NB4 (cell line): ENCODE measurements at places on chromosomes 6 and 20.

DNA sequence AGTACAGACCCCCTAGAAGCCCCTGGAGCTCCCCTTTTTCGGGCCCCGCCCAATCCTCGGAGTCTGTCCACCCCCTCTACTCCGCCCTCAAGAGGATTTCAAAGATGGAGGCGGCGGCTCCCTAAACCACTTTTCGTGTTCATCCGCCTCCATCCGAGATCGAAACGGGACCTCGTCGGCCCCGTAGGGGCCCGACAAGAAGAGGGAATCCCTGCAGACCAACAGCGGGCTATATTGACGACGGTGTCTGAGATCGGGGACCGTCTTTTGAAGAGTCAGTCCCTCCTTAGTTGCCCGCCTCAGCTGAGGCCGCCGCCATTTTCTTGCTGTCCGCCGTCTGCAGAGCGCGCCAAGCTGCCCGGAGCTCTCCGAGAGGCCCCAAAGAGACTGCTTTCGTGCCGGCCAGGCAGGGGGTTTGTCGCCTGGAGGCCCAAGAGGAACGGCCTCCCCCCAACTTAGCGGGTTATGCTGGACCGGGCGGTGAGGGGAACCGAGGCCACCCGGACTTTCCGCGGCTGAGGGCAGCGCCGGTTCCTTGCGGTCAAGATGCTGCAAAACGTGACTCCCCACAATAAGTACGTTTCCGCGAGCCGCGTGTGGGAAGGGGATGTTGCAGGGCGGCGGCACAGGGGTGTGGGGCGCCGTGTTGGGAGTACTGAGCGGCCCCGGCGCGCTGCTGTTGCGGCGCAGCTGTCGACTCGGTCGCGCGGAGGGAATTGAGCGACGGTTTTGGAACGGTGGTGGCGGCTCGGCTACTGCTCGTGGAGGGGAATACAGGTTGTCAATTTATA, 4.2 kb downstream of the BRD2 start:
- peak; percentile 70 for DNase-seq

DNA sequence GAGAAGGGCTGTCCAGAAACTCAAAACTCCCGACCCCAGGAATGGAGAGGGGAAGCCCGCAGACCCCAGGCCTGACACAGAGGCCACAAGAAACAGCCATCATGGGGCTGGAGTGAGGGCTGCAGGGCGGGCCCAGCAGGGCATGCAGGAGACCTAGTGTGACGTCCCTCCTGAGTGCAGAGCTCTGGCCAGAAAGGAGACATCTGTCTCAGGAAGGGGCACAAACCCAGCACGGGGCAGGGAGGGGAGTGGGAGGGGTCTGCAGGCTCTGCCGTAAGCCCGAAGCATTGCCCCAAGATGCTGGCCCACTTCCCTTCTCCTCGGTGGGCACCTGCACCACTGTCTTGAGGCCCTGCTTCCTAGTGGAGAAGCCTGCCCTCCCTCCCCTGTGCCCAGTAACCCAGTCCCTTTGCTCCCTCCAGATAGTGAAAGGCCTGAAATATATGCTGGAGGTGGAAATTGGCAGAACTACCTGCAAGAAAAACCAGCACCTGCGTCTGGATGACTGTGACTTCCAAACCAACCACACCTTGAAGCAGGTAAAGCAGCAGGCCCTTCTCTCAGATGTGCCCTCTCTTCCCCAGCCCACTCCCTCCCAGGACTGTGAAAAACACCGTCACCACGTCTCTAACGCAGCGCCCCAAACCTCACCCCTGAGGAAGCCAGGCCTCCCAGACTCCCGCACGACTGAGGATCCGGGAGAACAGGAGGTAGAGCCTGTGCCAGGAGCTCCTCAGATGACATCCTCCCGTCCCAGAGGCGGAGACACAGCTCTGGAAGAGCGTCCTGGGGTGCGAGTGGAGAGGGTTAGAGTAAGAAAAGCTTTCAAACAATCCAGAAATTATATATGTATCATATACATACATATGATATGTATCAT, 9.7 kb downstream of the CST7 start:
- DNase-seq = no peak

DNA sequence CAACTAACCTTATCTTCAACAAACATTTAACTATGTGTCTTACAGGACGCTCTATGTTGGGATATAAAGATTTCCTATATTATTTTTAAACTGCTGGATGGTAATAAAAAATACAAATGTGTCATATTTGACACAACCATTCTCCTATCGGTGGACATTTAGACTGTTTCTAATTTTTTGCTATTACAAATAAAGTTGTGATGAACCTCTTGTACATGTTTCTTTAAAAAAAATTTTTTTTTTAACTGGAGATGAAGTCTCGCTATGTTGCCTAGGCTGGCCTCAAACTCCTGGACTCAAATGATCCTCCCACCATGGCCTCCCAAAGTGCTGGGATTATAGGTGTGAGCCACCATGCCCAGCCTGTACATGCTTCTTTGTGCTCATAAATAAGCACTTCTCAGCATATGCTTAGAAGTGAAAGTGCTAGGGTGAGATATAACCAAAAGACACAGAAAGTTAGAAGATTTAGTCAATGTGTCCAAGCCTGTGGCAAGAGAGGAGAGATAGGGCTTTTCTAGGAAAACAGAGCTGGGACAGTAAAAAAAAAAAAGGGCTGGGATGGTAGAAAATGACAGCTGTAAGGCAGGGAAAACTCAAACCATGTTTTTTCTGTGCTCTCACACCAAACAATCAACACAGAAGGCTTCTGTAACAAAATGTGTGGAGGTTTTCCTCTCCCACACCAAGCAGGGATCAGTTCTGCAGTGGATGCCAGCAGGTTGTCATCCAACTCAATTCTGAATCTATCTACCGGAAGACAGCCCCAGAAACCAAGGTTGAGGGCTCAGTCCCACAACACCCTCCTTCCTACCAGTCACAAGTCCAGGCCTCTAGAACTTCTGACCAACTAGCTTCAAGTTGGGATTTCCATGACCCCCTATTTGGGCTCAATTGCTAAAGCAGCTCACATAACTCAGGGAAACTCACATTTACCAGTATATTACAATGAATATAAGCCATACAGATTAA, 70.0 kb upstream of the SMIM29 start:
- DNase-seq = no peak

- no peak for DNase-seq
These were observed 524.2 kb downstream of the CDH26 start for GRCh38 chr20:60482221-60483008.

DNA sequence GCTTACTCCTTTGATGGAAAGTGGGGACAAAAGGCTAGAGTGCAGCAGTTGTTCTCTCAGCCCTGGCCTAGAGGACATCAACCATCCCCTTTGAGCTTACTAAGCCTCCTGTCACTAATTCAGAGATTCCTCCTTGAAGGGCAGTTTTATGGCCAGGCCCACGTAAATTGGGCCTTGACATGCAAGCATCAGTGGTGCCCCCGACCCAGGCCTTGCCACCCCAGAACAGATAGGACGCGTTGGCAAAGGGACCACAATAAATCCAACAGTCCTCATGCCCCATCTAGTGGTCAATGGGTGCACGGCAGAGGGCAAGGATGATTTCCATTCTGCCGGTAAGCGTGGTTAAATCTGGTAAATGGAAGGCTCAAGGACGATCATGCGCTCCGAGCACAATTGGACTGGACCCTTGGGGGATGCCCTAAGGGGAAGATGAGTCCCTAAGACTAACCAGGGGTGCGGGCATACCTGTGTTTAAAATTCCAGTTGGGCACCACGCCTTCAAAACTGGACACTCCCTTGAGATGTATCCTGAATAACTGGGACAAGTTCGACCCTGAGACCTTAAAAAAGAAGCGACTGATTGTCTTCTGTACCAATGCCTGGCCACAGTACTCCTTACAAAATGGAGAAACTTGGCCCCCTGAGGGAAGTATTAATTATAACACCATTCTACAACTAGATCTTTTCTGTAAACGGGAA, 32.6 kb downstream of the CEP85L start:
- peak; percentile 62 for DNase-seq

DNA sequence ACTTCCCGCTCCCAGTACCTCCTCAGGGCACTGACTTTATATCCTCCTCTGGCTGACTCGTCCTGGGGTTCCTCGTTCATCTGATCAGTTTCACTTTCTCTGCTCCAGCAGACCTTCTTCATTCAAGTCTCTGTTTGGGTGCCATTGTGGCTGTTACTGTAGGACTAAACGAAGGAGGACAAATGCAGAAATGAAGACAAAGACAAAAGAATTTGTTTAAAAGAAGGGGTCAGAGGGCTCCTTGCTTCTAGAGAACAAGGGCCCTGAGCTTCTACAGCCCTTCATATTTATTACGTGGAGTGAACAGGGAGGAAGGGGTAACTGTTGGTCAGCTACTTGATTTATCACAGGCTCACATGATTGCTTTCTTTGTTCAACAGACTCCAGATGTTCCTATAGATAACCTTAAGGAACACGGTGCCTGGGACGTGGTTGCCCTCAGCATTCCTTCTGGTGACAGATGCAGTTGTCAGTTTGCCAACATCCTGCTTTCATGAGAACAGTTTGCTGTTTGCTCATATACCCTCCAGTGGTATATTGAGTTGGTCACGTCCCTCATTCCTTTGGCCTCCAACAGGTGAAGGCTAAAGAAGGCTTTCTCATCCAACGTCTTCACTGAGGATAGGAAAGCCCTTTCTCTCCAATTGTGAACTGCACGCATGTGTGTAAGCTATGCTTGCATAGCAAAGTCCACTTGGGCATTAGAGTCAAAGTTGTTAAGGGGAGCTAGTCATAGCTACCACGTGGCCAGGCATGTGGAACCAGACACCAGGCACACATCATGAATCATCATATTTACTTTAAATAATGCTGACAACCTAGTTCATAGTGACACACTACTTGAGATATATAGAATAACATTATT, 69.1 kb upstream of the BTN3A2 start:
- peak; percentile 47 for DNase-seq

DNA sequence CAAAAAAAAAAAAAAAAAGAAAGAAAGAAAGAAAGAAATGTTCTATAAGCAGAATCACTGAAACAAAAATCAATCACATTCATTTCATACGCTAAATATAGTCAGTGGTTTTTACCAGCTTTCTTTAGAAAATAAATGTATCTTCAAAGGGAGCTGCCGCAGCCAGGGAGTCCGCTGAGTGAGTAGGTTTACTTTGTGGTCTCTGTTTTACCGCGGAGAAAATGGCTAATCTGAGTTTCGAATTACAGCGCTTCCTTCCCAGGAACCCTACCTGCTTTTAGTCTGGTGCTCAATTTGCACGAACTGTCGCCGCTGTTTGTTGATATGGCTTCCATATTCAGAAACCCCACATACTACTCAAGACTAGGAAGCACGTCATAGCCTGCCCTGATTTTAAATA, 102.4 kb downstream of the TFAP2A start:
- DNase-seq = no peak

- DNase-seq = no peak
These were observed 52.4 kb downstream of the SYNJ2 start for GRCh38 chr6:158033751-158034702.

GRCh38 chr6:133740816-133741215, 148.1 kb upstream of the TCF21 start:
- DNase-seq = no peak

DNA sequence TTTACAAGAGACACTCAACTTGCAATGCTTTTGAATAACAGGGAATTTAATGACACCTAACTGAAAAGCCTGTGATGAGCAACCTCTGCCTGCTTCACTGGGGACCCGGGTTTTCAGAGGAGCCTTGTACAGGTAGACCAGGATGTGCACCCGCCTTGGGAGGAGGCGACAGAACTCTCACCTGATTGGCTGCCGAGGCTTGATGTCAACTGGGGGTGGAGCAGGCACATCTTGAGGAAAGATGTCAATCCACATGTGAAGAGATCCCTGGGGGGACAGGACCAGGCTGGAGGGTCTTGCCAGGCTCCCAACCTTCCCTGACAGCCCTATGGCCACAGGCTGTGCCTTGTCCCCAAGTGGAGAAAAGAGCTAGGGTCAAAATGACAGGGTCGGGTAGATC, 19.8 kb downstream of the ERGIC3 start:
- no peak for DNase-seq

- no peak for DNase-seq
These were observed 110.8 kb downstream of the ERMARD start for GRCh38 chr6:169862043-169862891.

DNA sequence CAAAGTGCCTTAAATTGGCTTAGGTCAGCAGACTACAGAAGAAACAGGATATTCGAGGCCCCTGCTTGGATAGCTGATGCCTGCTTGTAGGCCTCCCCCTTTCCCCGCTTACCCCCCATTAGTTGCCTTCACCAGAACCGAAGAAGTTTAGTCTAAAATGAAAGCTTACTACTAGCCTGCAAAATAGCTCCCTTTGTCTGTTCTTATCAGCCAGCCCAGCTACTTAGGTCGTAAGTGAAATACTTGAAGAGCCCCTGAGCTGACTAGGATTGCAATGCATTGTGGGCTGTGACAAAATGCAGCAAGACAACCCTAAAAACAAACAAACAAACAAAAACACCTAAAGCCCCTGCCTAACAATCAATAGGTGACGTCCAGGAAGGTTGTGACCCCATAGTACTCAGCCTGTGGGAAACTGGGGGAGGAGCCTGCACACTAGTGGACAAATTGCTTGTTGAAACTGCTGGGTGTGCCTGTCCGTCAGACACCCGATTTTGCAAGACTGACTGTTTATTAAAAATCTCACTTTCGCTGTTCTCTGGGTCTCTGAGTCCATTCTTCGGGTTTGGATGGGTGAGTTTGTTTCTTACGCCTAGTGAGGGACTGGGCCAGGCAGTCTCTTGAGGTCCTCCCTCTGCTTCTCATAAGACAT, 105.0 kb upstream of the DUSP22 start:
- no peak for DNase-seq

- no peak for DNase-seq
These were observed 180.6 kb downstream of the RPS12 start for GRCh38 chr6:132995009-132995408.

DNA sequence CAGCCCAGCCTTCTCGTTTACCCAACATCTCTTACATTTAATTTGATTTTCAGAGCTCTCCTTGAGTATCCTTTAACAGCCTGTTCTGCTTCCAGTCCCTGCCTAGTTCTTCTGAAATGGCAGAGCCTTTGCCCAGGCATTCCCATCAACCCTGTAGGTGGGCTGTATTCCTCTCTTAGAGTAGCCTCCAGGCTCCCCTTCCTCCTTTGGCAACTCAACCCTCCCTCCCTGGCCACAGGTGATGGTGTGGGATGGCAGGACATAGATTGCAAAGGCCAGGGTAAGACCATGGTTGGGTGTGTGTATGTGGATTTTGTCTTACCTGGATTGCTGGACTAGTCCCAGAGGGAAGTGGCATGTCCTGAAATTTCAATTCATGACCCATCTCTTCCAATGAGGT, 125.4 kb downstream of the F13A1 start:
- DNase-seq = no peak

GRCh38 chr6:54206510-54206909, 95.3 kb downstream of the MLIP start:
- no peak for DNase-seq
